Choroid plexus epithelial cell (primary cell): ENCODE measurements at places on chromosomes 13 and 19.

DNA sequence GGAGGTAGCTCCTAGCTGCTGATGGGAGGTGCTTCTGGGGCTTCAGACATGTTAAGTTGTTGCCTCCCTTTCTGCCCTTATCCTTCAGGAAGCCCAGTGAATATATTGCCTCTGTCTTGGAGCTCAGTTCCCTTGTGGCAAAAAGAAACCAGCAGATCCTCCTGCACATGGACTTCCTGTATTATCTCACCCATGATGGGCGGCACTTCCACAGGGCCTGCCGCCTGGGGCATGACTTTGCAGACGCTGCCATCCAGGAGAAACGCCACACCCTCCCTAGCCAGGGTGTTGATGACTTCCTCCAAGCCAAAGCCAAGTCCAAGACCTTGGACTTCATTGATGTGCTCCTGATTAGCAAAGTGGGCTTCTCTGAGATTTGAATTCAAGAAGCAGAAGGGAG is 6.0 kb upstream of the CYP4F12 start:
- no peak for DNase-seq

DNA sequence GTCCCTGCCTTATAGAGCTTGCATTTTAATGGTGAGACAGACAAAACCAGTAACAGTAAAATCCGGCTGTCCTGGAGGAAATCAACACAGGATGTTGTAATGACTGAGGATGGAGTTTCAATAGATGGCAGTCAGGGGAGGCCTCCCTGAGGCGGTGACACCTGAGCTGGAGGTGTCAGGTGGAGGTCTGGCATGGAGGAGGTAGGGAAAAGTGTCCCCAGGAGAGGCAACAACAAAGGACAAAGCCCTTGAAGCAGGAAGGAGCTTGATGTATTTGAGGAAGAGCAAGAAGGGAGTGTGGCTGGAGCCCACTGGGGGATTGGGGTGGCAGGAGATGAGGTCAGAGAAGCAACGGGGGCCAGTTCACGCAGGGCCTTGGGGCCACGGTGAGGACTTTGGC is 7.8 kb downstream of the GRIN2D start:
- no peak for DNase-seq

DNA sequence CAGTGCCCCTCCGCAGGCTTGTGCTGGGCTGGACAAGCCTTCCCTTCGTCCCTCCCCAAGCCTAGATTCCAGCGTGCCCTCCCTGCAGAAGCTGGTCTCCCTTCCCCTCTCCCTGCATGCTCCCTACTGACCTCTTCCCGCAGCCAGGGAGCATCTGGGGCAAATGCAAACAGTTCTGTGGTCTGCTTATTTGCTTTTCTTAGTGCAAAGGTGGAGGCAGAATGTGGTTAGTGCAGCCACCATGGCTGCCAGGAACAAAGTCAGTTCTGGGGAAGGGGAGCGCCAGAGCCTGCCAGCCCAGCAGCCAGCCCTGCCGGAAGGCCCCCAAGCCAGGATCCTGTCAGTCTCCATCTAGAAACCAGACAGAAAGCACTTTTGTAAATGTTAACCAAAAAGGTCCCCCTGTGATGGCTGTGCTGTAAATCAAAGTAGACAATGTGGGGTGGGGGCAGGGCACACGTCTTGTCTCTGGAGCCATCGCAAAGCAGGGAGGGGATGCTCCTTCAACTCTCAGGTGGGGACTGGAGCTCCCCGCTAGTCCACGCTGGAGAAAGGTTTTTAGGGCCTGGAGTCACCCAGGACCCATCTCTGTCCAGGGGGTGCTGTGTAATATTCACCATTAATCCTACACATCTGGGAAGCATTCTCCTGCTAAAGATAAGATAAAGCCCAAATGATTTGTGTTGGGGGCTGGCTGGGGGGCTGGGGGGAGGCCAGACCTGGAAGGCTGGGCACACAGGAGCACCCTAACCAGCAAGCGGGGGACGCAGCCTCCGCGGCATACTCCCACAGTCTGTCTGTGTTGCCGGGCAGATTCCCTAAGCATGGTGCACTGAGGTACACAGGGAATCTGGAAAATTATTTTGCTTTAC is 30.9 kb downstream of the SERP2 start:
- DNase-seq: no peak

GRCh38 chr13:40228990-40229389 is 437.5 kb downstream of the FOXO1 start:
- no peak for DNase-seq

GRCh38 chr13:110509971-110510786 is 51.3 kb downstream of the RAB20 start:
- no peak for DNase-seq

DNA sequence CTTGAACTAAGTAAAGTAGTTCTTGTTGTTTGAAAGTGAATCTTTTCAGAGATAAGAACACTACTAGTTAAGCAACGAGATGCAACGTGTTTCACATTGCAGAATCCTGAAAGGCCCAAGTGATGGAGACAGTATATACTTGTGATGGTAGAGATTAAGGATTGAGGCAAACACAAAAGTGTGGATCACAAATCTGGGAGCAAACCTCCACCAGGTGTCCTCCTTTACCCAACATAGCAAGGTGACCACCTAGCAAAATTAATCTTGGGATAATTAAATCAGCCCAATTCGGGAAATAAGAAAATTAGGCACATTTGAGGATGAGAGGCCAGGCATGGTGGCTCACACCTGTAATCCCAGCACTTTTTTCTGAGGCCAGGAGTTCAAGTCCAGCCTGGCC is 563.9 kb downstream of the DACH1 start:
- DNase-seq: peak; percentile 18

- DNase-seq: no peak
These were observed 18.2 kb upstream of the AMER2 start for GRCh38 chr13:25190256-25190655.

GRCh38 chr19:33660410-33661124 is 38.8 kb downstream of the CHST8 start:
- DNase-seq: no peak
